ENCODE measurements at places on chromosomes 6 and 20.

- DNase-seq = no peak
- peaks cover 7% of the 10 kb centered on the region for H3K4me1 ChIP-seq
- no peaks in the 10 kb centered on the region for H3K27me3 ChIP-seq
Observed at GRCh38 chr20:21303872-21304586, 898 bp downstream of the XRN2 start.

GRCh38 chr20:22929661-22930060 is 105.5 kb upstream of the SSTR4 start:
- no peak for DNase-seq
- H3K27me3 ChIP-seq = no peaks in the 10 kb centered on the region
- H3K27ac ChIP-seq = no peak overlapping the region
- H3K4me1 ChIP-seq = no peaks in the 10 kb centered on the region
- H3K4me3 ChIP-seq = no peak overlapping the region

GRCh38 chr20:57308451-57309271 is 20.9 kb upstream of the SPO11 start:
- H3K27me3 ChIP-seq = no peaks in the 10 kb centered on the region
- no peak for DNase-seq
- H3K27ac ChIP-seq = no peak overlapping the region
- H3K4me3 ChIP-seq = no peak overlapping the region
- no peaks in the 10 kb centered on the region for H3K4me1 ChIP-seq
- H3K36me3 ChIP-seq = no peaks in the 10 kb centered on the region

GRCh38 chr20:44597930-44598329 is 15.6 kb downstream of the PKIG start:
- no peak for DNase-seq
- H3K27ac ChIP-seq = peak overlapping the region; percentile 97

DNA sequence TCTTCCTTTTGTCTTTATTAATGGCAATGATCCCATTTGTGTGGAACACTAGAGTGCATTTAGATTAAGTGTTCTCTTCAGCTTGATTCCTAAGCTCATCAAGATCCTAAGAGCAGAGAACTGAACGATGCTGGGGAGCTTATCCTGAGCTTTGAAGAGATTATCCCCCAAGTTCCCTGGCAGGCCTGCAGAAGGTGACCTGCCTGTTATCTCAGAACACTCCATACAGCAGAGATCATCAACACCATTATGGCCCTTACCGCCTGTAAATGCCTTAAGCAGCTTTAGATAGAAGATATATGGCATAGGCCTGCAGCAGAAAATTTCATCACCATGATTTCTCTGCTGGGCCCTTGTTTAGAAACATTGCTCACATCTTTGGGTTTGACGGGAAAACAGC is 779.9 kb upstream of the MAP3K7 start:
- H3K4me1 ChIP-seq = no peaks in the 10 kb centered on the region
- no peaks in the 10 kb centered on the region for H3K27me3 ChIP-seq
- H3K27ac ChIP-seq = no peak overlapping the region
- no peak for DNase-seq
- no peaks in the 10 kb centered on the region for H3K36me3 ChIP-seq
- no peak overlapping the region for H3K4me3 ChIP-seq

- no peak overlapping the region for H3K27ac ChIP-seq
- DNase-seq = no peak
- H3K27me3 ChIP-seq = no peaks in the 10 kb centered on the region
- no peak overlapping the region for H3K4me3 ChIP-seq
Observed at GRCh38 chr6:39441986-39442385, 119.5 kb upstream of the KCNK16 start.

DNA sequence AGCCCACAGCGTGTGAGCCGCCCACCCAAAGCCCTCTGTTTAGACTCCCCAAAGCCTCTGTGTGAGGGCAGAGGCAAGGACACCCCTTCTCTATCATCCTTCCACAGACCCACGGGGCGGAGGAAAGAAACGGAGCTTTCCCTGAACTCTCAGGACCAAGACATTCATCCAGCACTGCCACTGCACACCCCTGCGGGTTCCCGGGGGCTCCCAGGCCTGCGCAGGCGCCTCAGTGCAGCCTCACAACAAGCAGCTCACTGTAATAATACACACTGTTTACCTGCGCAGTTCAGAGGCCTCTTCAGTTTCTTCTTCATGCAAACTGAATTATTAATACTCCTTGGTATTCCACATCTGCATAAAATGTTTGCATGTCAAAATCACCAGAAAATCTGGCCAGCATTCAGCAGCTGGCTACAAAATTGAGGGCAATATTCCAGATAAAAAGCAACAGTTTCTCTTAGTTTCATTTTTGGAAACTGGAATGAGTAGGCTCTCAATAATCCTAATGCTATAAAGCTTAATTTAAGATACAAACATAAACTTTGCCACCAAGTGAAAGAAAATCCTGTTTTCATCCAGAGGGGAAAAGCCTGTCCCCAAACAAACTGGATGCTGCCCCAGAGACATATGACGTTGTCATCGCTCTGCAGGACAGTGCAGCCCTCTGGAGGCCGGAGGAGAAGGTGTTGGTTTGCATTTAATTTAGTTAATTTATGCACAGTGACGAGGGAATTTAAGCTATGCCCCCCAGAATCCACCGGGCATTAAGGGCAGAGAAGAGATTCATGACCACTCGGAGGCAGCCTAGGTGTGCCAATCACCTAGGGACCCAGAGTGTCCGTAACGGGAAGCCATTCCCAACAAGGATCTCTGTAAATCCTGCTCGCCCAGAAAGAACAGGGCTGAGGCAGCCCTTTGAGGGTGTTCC is 45.3 kb downstream of the NINL start:
- H3K4me1 ChIP-seq = peaks cover 34% of the 10 kb centered on the region
- peak overlapping the region; percentile 63 for H3K4me3 ChIP-seq
- H3K27ac ChIP-seq = peak overlapping the region; percentile 45
- no peaks in the 10 kb centered on the region for H3K27me3 ChIP-seq
- no peak for DNase-seq

GRCh38 chr20:5529331-5530148 is 212.8 kb upstream of the PROKR2 start:
- H3K27me3 ChIP-seq = no peaks in the 10 kb centered on the region
- H3K27ac ChIP-seq = no peak overlapping the region
- no peaks in the 10 kb centered on the region for H3K4me1 ChIP-seq
- no peaks in the 10 kb centered on the region for H3K36me3 ChIP-seq
- peak; percentile 83 for DNase-seq

DNA sequence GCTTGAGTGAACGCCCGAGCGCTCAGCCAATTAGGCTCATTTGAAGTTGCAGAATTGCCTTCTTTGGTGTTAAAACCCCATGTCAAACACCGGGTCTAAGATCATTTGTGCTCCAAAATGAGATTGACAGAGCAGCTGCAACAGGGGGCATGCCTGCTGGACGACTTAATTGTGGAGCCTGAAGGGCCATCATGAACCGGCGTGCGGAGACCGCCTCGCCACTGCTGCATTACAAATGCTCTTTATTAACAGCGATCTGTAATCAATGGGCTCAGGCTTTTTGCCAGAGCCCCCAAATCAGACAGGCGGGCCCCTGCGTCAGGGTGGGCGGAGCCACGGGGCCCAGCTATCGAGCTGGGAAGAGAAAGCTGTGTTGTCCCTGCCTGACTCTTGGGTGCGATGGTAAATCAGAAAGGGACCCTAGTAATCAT is 183.2 kb downstream of the SIM1 start:
- H3K27ac ChIP-seq = no peak overlapping the region
- no peaks in the 10 kb centered on the region for H3K4me1 ChIP-seq
- no peak for DNase-seq
- H3K36me3 ChIP-seq = no peaks in the 10 kb centered on the region

DNA sequence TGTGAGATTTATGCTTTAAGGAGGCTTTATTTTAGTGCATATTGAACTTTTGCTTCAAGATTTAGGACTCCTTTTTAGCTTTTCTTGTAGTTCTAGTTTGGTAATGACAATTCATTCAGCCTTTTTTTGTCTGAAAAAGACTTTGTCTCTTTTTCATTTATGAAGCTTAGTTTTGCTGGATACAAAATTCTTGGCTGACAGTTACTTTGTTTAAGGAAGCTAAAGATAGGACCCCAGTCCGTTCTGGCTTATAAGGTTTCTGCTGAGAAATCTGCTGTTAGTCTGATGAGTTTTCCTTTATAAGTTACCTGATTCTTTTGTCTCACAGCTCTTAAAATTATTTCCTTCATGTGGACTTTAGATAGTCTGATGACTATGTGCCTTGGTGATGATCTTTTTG is 142.8 kb upstream of the B3GAT2 start:
- H3K4me1 ChIP-seq = no peaks in the 10 kb centered on the region
- H3K36me3 ChIP-seq = no peaks in the 10 kb centered on the region
- H3K4me3 ChIP-seq = no peak overlapping the region
- no peak overlapping the region for H3K27ac ChIP-seq
- DNase-seq = no peak

DNA sequence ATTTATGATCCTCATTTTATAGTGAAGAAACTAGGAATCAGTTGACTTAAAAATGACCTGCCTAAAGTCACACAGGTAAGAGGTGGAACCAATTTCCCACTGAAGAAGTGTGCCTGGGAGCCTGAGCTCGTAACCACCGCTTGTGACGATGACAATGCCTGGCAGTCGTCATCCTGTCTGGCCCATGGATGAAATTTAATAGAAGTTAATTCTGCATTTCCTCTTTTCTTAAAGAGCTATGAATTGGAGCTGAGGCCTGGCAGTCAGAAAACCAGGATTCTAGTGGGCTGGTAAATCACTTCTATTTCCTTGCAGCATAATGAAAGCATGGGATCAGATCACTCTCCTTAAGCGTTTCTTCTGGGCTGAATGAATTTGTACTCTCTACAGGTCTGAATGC is 200.0 kb upstream of the SGK1 start:
- H3K27me3 ChIP-seq = no peaks in the 10 kb centered on the region
- DNase-seq = no peak
- no peaks in the 10 kb centered on the region for H3K36me3 ChIP-seq
- no peak overlapping the region for H3K4me3 ChIP-seq

GRCh38 chr6:155146205-155146604 is 117.6 kb upstream of the CLDN20 start:
- H3K4me1 ChIP-seq = peaks cover 2% of the 10 kb centered on the region
- H3K27me3 ChIP-seq = no peaks in the 10 kb centered on the region
- H3K4me3 ChIP-seq = no peak overlapping the region
- no peak overlapping the region for H3K27ac ChIP-seq

- peaks cover 25% of the 10 kb centered on the region for H3K27me3 ChIP-seq
- H3K27ac ChIP-seq = no peak within 1 kb of the TSS
- H3K4me3 ChIP-seq = peak within 1 kb of the TSS; percentile 64
- peaks cover 5% of the 10 kb centered on the region for H3K4me1 ChIP-seq
Observed at GRCh38 chr20:18057101-18057993, at the start of gene OVOL2. OVOL2 (minus strand) TSS chr20:18057916; CDS start chr20:18057634, 282 bp downstream.

- H3K27ac ChIP-seq = no peak overlapping the region
- H3K27me3 ChIP-seq = no peaks in the 10 kb centered on the region
- H3K4me3 ChIP-seq = no peak overlapping the region
- no peak for DNase-seq
- H3K36me3 ChIP-seq = no peaks in the 10 kb centered on the region
Observed at GRCh38 chr6:63349401-63349800, 29.6 kb upstream of the LGSN start.

DNA sequence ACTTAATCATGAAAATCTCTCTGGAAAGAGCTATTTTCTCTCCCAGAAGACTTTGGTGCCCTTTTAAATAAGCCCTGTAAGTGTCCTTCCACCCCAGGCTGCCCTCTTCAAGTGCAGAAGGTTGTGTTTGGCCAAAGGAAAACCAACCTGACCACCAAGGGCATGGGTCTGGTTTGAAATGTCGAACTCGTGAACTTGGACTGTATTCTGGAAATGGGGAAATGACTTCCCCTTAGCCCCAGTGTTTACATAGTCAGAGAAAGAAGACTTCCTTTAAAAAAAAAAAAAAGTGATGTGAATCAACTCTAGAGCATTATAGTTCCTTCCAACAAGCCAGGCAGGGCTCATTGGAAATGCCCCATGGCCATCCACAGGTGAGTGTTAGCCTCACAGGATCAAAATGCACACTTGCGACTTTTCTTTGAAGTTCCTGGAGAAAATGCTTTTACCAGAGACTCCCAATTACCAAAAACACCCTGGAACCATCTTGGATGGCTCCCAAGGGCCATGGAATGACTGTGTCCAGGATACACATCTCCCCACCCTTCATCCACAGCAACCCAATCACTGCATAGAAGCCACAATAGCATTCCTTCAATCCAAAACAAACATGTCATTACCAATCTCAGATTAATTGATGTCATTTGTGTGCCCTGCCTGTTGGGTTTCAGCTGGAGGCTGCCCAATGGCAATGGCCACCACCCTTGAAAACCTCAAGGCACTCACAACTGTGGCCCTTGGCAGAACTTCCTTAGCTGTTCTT is 133.8 kb downstream of the CLIC5 start:
- H3K4me3 ChIP-seq = no peak overlapping the region
- H3K4me1 ChIP-seq = no peaks in the 10 kb centered on the region
- no peaks in the 10 kb centered on the region for H3K27me3 ChIP-seq
- H3K36me3 ChIP-seq = no peaks in the 10 kb centered on the region

DNA sequence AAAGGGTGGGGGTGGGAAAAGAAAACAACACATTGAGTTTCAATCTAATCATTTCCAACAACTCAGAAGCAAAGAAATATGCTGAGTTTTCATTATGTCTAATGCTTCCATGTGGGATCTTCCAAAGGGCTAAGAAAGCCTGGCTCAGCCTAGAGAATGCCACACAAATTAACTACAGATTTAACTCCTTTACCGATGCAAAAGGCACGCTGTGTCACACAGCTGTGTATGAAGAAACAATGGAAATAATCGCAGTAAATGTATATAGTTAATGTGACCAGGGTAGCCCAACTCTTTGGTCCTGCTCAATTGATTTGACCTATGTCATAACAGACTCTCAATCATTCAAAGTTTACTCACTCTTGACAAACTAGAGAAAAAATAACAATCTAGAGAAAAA is 17.8 kb downstream of the B4GALT5 start:
- DNase-seq = no peak
- H3K27me3 ChIP-seq = no peaks in the 10 kb centered on the region
- no peaks in the 10 kb centered on the region for H3K36me3 ChIP-seq
- no peak overlapping the region for H3K4me3 ChIP-seq
- H3K4me1 ChIP-seq = peaks cover 24% of the 10 kb centered on the region

DNA sequence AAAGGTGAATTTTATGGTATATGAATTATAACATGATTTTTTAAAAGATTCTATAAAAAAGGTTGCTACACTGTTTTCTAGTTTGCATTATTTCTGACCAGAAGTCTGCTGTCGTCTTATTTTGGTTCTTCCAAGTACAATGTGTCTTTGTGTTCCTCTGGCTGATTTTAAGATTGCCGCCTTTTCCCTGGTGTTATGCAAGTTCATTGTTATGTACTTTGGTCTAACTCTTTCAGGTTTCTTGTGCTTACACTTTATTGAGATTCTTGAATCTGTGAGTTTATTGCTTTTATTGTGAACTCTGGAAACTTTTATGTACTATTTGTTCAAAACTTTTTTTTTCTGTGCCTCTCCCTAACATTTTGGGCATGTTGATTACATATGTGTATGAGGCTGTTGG is 109.8 kb downstream of the RFX6 start:
- H3K27ac ChIP-seq = no peak overlapping the region
- no peak overlapping the region for H3K4me3 ChIP-seq
- H3K4me1 ChIP-seq = no peaks in the 10 kb centered on the region
- no peaks in the 10 kb centered on the region for H3K27me3 ChIP-seq
- DNase-seq = no peak
